Kasumi-1 (cell line): ENCODE measurements at places on chromosomes 1 and 21.

- DNase-seq = no peak
Measured at GRCh38 chr1:23527366-23527765, 3.7 kb downstream of the E2F2 start.

GRCh38 chr1:243394066-243394465 is 138.2 kb downstream of the SDCCAG8 start:
- DNase-seq = no peak

DNA sequence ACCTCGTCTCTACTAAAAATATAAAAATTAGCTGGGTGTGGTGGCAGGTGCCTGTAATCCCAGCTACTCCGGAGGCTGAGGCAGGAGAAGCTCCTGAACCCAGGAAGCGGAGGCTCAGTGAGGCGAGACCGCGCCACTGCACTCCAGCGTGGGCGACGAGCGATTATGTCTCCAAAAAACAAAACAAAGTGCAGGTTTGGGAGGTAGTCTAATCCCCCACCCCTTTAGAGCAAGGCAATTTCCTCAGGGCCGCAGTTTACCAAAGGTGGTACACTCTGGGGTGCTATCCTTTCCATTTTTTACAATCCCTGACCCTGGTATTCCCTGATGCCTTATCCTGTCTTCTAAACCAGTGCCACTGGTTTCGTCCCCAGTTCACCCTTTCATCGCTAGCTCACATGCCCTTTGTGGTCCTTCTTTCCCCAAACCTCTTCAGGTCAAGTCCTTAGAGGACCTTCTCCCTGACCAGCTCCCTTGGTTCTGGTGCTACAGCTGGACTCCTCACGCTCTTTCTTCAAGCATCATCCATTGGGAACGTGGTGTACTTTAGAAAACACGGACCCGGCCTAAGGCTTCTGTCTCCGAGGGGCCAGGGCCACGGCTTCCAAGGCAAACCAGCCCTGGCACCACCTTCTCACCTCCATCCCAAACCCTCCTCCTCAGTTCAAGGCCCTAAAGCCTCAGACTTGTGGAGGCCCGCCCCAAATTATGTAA is 873 bp downstream of the IFT25 start:
- DNase-seq = no peak

GRCh38 chr1:76715474-76715873 is 151.8 kb upstream of the ST6GALNAC5 start:
- no peak for DNase-seq

GRCh38 chr21:38490411-38491020 is 7.8 kb downstream of the ERG start:
- DNase-seq = peak; percentile 52
